ENCODE measurements at places on chromosomes 4 and X. TPM values are rescaled to one million over a fixed set of nuclear protein-coding genes. Genes with fewer than 3 reads are reported as not detected.

NDP gene
- 0.29 TPM for total RNA-seq

HSFX2 gene
- not detected for total RNA-seq

GRCh38 chrX:13774696-13775095, 40.1 kb downstream of the OFD1 start:
- H3K27me3 ChIP-seq = no peaks in the 10 kb centered on the region
- no peak overlapping the region for H3K27ac ChIP-seq
- H3K36me3 ChIP-seq = peaks cover 18% of the 10 kb centered on the region
- H3K4me1 ChIP-seq = no peaks in the 10 kb centered on the region
- DNase-seq = no peak
- H3K4me3 ChIP-seq = no peak overlapping the region

DNA sequence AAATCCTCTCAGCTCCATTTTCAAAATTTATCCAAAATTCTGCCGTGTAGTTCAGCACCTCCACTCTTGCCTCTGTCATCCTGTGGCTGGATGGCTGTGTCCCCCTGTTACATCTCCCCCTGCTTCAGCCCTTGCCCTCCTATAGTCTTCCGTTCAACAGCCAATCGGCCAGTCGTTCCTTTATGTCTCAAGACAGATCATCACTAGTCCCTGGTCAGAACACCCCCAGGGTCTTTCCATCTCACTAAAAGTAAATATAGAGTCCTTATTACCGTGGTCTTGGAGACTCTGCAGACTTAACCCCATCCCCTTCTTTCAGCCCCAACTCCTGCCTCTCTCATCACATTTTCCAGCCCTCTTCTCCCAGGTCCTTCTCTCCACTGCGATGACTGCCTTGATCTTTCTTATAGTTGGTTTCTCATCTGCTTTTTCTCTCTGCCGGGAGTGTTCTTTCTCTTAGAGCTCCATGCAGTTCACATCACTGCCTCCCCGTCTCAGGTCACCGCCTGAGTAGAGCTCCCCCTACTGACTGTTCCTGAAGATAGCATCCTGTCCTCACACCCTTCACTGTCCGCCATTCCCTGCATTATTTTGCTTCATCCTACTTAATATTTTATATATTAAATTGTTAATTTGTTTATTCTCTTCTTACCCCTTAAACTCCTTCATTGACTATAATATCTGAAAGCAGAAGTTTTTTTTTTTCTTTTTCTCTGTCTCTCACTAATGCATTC, 736.9 kb upstream of the MAGEB2 start:
- no peaks in the 10 kb centered on the region for H3K4me1 ChIP-seq
- no peak overlapping the region for H3K27ac ChIP-seq
- H3K27me3 ChIP-seq = no peaks in the 10 kb centered on the region
- no peaks in the 10 kb centered on the region for H3K36me3 ChIP-seq
- peak; percentile 1 for DNase-seq

DNA sequence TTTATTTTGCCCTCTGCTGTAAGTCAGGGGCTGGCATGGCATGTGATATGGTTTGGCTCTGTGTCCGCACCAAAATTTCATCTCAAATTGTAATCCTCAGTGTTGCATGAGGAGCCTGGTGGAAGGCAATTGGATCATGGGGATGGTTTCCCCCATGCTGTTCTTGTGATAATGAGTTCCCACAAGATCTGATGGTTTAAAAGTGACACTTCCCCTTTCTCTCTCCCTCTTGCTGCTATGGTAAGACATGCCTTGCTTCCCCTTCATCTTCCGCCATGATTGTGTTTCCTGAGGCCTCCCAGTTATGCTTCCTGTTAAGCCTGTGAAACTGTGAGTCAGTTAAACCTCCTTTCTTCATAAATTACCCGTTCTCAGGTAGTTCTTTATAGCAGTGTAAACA, 72.0 kb upstream of the MSX1 start:
- no peaks in the 10 kb centered on the region for H3K27me3 ChIP-seq
- no peak overlapping the region for H3K27ac ChIP-seq
- no peaks in the 10 kb centered on the region for H3K36me3 ChIP-seq
- no peak for DNase-seq
- H3K4me3 ChIP-seq = no peak overlapping the region

DCHS2 gene
- 2.6 TPM for total RNA-seq

- no peak overlapping the region for H3K27ac ChIP-seq
- H3K27me3 ChIP-seq = no peaks in the 10 kb centered on the region
- no peak overlapping the region for H3K4me3 ChIP-seq
- no peak for DNase-seq
- no peaks in the 10 kb centered on the region for H3K36me3 ChIP-seq
Measured at GRCh38 chrX:140967036-140967435, 35.4 kb upstream of the SPANXB1 start.

GRCh38 chr4:25767877-25768725, 94.7 kb downstream of the SEL1L3 start:
- no peak for DNase-seq
- peaks cover 7% of the 10 kb centered on the region for H3K36me3 ChIP-seq
- no peak overlapping the region for H3K27ac ChIP-seq
- no peaks in the 10 kb centered on the region for H3K4me1 ChIP-seq
- no peak overlapping the region for H3K4me3 ChIP-seq
- H3K27me3 ChIP-seq = no peaks in the 10 kb centered on the region

DNA sequence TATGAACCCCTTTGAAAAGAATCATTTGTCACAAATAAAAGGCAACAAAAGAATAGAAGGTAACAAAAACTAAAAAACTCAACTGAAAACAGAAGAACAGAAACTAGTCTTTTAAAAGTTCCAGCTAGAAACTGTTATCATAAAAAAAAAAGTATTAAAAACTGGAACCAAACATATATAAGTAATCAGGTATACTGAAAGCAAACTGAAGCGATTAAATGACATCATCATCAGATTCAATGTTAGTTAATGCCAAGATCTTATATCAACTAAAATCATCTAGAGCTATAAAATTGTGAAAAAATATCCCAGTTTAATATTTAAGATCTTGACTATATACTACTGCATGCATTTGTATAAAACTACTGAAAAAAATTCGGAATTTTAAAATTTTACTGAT, 36.0 kb downstream of the CENPE start:
- H3K27me3 ChIP-seq = no peaks in the 10 kb centered on the region
- DNase-seq = no peak
- no peak overlapping the region for H3K27ac ChIP-seq

DNA sequence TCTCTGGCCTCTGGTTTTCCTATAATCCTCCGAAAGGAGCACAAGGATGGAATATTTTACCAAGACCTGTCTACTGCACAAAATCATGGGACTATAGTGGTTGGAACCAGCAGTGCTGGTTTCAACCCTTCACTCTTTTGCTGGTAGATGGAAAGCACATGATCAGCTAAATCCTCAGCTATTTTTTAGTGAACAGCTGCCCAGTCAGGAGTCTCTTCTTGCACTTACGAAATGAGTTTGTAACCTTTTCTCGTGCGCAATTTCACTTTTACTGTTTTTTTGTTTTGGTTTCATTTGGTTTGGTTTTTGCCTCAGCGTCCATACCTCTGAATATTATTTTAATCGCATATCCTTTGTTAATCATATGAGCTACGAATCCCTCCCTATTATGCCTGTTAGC, 418.5 kb upstream of the CPEB2 start:
- no peaks in the 10 kb centered on the region for H3K27me3 ChIP-seq
- H3K27ac ChIP-seq = no peak overlapping the region
- H3K4me3 ChIP-seq = no peak overlapping the region
- H3K36me3 ChIP-seq = no peaks in the 10 kb centered on the region

SPP1 gene
- total RNA-seq = 26.5 TPM

MAGEA3 gene
- total RNA-seq = not detected

- H3K4me1 ChIP-seq = peaks cover 5% of the 10 kb centered on the region
- no peak for DNase-seq
- H3K27ac ChIP-seq = no peak overlapping the region
- H3K4me3 ChIP-seq = no peak overlapping the region
- no peaks in the 10 kb centered on the region for H3K36me3 ChIP-seq
Measured at GRCh38 chr4:61380865-61381264, 180.7 kb downstream of the ADGRL3 start.

WDR1 gene
- total RNA-seq = 339 TPM

GUCY1A1 gene
- total RNA-seq = not detected

BEND2 gene
- not detected for total RNA-seq

MAGEA4 gene
- 0.27 TPM for total RNA-seq

DNA sequence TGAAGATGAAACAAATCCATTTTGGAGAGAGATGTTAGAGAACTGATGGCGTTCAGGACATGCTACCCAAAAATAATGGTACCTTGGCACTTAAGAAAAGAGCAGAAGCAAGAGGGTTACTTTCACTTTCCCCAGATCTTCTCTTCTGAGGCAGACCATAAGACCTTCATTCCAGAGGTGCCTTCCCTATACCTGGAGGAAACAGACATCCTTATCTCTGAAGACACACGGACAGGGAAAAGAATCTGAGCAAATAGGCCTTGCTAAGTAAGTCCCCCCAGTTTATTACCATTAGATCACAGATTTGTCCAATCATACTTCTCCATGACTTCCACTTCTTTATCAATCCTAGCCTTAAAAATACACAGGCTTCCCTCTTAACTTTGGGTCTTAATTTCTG, 2.0 kb upstream of the FGF2 start:
- H3K36me3 ChIP-seq = no peaks in the 10 kb centered on the region
- no peak overlapping the region for H3K4me3 ChIP-seq
- H3K4me1 ChIP-seq = peaks cover 6% of the 10 kb centered on the region

FRG2 gene
- total RNA-seq = not detected

NAT8L gene
- 10.8 TPM for total RNA-seq
